ENCODE measurements at places on chromosomes 2 and 18. TPM values are rescaled to one million over a fixed set of nuclear protein-coding genes. Genes with fewer than 3 reads are reported as not detected.

DNA sequence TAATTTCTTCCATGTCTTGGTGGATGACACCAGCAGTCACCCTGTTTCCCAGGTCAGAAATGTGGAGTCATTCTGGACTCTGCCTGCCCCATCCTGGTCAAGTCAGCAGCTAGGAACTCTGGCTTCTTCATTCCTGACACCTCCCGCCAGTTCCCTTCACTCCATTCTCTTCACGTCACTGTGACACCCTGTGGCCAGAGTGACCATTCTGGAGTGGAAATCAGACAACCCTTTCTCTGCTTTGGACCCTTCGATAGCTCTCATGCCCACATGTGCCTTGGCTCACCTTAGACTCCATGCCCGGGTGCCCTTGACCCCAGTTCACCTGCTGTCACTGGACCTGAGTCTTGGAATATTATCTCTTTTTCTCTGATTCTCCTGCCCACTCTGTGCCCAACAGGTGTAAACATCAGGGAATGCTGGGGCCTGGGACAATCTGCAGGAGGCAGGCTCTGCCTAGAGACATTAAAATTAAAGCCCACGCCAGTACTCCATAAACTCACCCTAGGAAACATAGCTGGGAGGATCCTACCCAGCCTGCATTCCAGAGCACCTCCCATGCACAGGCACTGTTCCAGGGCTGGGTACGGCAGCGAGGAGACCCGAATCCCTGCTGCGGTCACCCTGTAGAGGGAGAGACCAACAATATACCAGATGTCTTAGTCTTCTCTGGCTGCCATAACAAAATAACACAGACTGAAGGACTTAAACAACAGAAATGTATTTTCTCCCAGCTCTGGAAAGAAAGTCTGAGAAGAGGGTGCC lies 41.1 kb upstream of the FAHD2A start:
- no peak overlapping the region for H3K27ac ChIP-seq
- H3K4me3 ChIP-seq: no peak overlapping the region
- no peaks in the 10 kb centered on the region for H3K4me1 ChIP-seq
- no peaks in the 10 kb centered on the region for H3K27me3 ChIP-seq
- H3K36me3 ChIP-seq: no peaks in the 10 kb centered on the region

- H3K36me3 ChIP-seq: no peaks in the 10 kb centered on the region
- no peak overlapping the region for H3K4me3 ChIP-seq
- no peak overlapping the region for H3K27ac ChIP-seq
- DNase-seq: no peak
Measured at GRCh38 chr2:11236335-11236734, 81.1 kb downstream of the SLC66A3 start.

The MGAT4A gene
- 240 TPM for total RNA-seq

GRCh38 chr18:70290482-70291294 lies 1.8 kb downstream of the SOCS6 start:
- no peaks in the 10 kb centered on the region for H3K4me1 ChIP-seq
- H3K27me3 ChIP-seq: no peaks in the 10 kb centered on the region
- H3K27ac ChIP-seq: no peak overlapping the region

GRCh38 chr18:49784427-49785185 lies 28.7 kb downstream of the ACAA2 start:
- H3K27me3 ChIP-seq: no peaks in the 10 kb centered on the region
- no peak overlapping the region for H3K27ac ChIP-seq
- H3K36me3 ChIP-seq: no peaks in the 10 kb centered on the region
- peaks cover 12% of the 10 kb centered on the region for H3K4me1 ChIP-seq

DNA sequence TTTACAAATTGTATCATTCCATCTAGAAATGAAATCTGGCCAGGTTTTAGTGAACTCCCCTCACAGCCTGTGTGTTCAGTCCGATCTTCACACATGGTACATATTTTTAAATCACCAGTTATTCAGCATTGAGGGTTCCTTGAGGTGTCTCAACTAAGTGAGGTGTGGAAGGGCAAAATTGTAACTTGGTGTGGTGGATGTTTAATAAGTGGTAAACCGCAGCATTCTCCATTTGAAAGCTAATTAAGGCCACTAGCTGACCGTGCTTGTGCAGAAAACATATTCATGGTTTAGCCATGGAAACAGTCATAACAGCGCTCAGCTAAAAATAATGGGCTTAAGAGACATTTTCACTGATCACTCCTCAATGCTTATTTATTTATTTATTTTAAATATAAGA lies 786.2 kb upstream of the FANCL start:
- H3K4me1 ChIP-seq: no peaks in the 10 kb centered on the region
- H3K27ac ChIP-seq: no peak overlapping the region
- no peaks in the 10 kb centered on the region for H3K27me3 ChIP-seq
- H3K36me3 ChIP-seq: no peaks in the 10 kb centered on the region

The COL4A3 gene
- not detected for total RNA-seq

DNA sequence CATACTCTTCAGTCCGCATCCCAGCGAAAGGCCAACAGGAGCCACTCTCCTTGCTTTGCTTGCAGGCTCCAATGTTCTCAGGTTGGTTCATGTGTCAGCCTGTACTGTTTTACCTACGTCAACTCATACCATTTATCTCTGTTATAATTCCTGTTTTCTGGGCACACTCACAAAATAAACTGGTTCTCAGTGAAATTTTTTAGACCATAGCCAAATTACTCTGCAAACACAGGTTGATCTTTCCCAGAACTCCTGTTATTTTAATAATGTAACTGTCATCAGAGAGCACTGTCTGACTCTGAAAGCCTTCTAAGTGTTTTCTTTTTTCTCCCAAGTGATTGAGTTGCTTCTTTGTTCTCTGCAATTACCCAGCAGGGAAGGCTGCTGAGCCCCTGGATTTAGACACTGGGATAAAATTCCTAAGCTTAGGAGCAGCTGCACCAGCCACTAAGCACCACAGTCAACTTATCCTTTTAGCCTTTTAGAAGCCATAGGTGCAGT lies 111.6 kb upstream of the PIEZO2 start:
- no peaks in the 10 kb centered on the region for H3K4me1 ChIP-seq
- no peak overlapping the region for H3K4me3 ChIP-seq
- no peak overlapping the region for H3K27ac ChIP-seq
- H3K27me3 ChIP-seq: no peaks in the 10 kb centered on the region

GRCh38 chr2:240928476-240929363 lies 22.6 kb downstream of the CROCC2 start:
- no peak for DNase-seq
- no peaks in the 10 kb centered on the region for H3K4me1 ChIP-seq
- H3K27me3 ChIP-seq: no peaks in the 10 kb centered on the region
- H3K4me3 ChIP-seq: no peak overlapping the region
- H3K36me3 ChIP-seq: no peaks in the 10 kb centered on the region

DNA sequence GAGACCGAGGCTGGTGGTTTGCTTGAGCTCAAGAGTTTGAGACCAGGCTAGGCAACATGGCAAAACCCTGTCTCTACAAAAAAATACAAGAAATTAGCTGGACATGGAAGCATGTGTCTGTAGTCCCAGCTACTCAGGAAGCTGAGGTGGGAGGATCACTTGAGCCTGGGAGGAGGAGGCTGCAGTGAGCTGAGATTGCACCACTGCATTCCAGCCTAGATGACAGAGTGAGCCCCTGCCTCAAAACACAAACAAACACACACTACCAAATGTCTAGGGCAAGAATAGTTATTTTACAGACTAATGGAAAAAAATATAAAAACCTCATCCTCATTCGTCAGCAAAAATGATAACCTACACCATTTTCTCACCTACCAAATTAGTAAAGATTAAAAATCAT lies 15.3 kb downstream of the BUB1 start:
- no peaks in the 10 kb centered on the region for H3K27me3 ChIP-seq
- H3K4me3 ChIP-seq: no peak overlapping the region
- DNase-seq: no peak
- H3K27ac ChIP-seq: no peak overlapping the region
- no peaks in the 10 kb centered on the region for H3K4me1 ChIP-seq
- no peaks in the 10 kb centered on the region for H3K36me3 ChIP-seq

DNA sequence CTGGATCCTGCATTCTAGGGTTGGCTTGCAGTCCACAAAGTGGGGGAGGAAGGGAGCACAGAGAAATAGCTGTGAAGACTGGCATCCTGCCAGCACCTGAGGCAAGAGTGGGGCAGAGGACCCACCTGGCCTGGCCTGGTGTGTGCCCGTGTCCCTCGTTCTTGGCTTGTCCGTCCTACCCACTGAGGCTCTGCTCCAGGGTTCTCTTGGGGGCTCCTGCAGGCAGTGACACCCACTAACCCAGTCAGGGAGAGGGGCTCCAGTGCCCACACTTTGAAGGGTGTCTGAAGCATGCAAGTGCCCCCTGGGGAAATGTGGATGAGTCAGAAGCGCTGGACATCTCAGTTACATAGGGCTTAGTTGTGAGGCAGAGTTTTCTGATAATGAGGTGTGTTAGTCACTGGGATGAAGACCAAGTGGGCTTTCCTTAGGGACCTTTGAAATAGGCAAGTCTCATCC lies 79.4 kb downstream of the SLC4A3 start:
- no peak overlapping the region for H3K4me3 ChIP-seq
- H3K27ac ChIP-seq: no peak overlapping the region
- no peaks in the 10 kb centered on the region for H3K36me3 ChIP-seq
- no peaks in the 10 kb centered on the region for H3K4me1 ChIP-seq
- no peak for DNase-seq

The CD8B2 gene
- not detected for total RNA-seq

GRCh38 chr18:63747006-63747405 lies 28.2 kb upstream of the SERPINB7 start:
- no peak for DNase-seq
- H3K36me3 ChIP-seq: no peaks in the 10 kb centered on the region
- H3K4me3 ChIP-seq: no peak overlapping the region
- no peaks in the 10 kb centered on the region for H3K4me1 ChIP-seq
- H3K27me3 ChIP-seq: no peaks in the 10 kb centered on the region

GRCh38 chr18:79687806-79688205 lies 8.2 kb downstream of the CTDP1 start:
- H3K36me3 ChIP-seq: no peaks in the 10 kb centered on the region
- no peak for DNase-seq
- H3K4me1 ChIP-seq: peaks cover 19% of the 10 kb centered on the region

The FEV gene
- not detected for total RNA-seq

DNA sequence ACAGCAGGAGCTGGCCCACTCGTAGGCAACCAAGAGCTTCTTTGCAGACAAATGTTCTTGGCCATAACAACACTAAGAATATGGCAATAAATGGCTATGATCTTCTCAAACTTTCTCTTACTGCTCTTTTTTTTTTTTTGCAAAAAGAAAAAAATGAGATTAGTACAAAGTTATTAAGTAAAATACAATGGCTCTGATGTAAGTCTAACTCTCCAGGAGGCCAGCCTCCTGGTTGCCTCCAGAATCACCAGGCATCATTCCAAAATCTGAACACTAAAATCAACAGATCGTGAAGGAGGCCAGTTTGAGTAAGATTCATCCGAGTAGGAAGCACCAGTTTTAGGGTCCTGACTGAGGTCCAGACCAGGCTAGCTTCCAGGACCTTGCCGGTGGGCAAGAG lies 20.8 kb upstream of the FIGN start:
- DNase-seq: no peak
- no peaks in the 10 kb centered on the region for H3K36me3 ChIP-seq
- H3K4me3 ChIP-seq: no peak overlapping the region
- no peak overlapping the region for H3K27ac ChIP-seq

The GPR35 gene
- 7.1 TPM for total RNA-seq

GRCh38 chr2:220076734-220077133 lies 449.3 kb downstream of the SLC4A3 start:
- H3K36me3 ChIP-seq: no peaks in the 10 kb centered on the region
- no peak overlapping the region for H3K27ac ChIP-seq
- no peak for DNase-seq
- H3K4me3 ChIP-seq: no peak overlapping the region
- H3K27me3 ChIP-seq: no peaks in the 10 kb centered on the region
- no peaks in the 10 kb centered on the region for H3K4me1 ChIP-seq

- no peaks in the 10 kb centered on the region for H3K4me1 ChIP-seq
- H3K4me3 ChIP-seq: no peak overlapping the region
- H3K27me3 ChIP-seq: no peaks in the 10 kb centered on the region
- H3K27ac ChIP-seq: no peak overlapping the region
Measured at GRCh38 chr18:9455718-9456511, 19.4 kb upstream of the RALBP1 start.

- H3K27ac ChIP-seq: no peak overlapping the region
- DNase-seq: no peak
- no peaks in the 10 kb centered on the region for H3K36me3 ChIP-seq
- no peaks in the 10 kb centered on the region for H3K4me1 ChIP-seq
- no peaks in the 10 kb centered on the region for H3K27me3 ChIP-seq
Measured at GRCh38 chr2:160747501-160748170, 254.0 kb upstream of the RBMS1 start.

DNA sequence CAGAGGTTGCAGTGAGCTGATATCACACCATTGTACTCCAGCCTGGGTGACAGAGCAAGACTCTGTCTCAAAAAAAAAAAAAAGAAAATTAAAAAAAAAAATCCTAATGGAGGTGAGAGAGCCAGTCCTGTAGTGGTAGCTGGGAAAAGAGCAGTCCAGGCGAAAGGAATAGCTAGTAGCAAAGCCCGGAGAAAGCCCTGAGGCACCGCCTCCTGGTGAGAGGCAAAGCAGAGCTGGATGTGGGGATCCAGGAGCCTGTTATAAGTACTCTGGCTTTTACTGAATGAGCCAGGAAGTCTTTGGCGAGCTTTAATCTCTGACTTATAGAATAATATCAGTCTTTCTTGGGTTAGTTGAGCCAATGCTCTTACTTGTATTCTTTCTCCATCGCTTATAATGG lies 6.6 kb upstream of the KLHL23 start:
- H3K4me1 ChIP-seq: no peaks in the 10 kb centered on the region
- H3K27ac ChIP-seq: no peak overlapping the region

DNA sequence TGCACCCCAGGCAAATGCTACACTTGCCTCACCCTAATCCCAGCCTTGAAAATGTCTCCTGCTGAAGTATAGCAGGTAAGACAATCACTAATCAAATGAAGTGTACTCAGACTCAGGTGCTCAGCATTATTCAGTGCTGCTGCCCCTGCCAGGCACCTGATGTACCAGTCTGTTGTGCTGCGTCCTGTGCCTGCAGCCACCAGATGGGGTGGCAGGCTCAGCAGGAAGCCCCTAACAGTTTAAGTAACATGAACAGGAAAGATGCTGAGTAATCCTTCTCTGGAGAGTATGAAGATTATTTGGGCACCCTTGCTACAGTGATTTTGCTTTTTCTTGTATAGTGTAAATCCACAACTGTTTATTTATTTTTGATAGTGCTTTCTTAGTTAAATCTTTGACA lies 69.1 kb downstream of the TACR1 start:
- no peak for DNase-seq
- no peak overlapping the region for H3K27ac ChIP-seq
- no peaks in the 10 kb centered on the region for H3K27me3 ChIP-seq
- H3K36me3 ChIP-seq: no peaks in the 10 kb centered on the region
- no peaks in the 10 kb centered on the region for H3K4me1 ChIP-seq

The SERPINB12 gene
- not detected for total RNA-seq

GRCh38 chr18:75912829-75913228 lies 485.3 kb upstream of the SMIM21 start:
- no peak for DNase-seq
- H3K4me1 ChIP-seq: no peaks in the 10 kb centered on the region
- H3K27ac ChIP-seq: no peak overlapping the region
- no peaks in the 10 kb centered on the region for H3K27me3 ChIP-seq
- H3K4me3 ChIP-seq: no peak overlapping the region

DNA sequence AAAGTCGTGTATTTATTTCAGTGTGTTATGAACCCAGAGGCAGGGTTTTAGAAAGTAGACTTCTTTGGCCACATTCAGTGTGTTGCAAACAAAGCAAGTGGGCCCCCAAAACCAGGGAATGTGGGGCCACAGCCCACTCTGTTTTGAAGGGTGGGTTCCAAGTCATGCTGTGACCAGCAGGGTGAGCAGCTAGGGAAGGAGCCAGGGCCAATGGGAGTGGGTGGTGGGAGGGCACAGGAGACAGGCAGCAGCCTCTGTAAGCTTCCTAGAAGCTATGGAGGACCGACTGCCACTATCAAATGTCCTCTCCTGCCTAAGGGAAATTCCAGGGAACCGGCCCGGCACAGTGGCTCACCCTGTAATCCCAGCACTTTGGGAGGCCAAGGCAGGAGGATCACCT lies 50.4 kb upstream of the LYPD1 start:
- H3K27ac ChIP-seq: no peak overlapping the region
- no peak for DNase-seq
- no peak overlapping the region for H3K4me3 ChIP-seq
- no peaks in the 10 kb centered on the region for H3K4me1 ChIP-seq

Data from naive thymus-derived CD4-positive, alpha-beta T cell (primary cell).